Neural progenitor cell (in vitro differentiated cells): ENCODE measurements at places on chromosomes 5 and 9. TPM values are rescaled to one million over a fixed set of nuclear protein-coding genes. Genes with fewer than 3 reads are reported as not detected.

GRCh38 chr5:128965011-128965637 lies at the start of gene SLC27A6:
TSS of gene SLC27A6 (plus strand) at chr5:128965488. CDS start at chr5:128966138, 650 bp downstream.
- DNase-seq = peak; percentile 74
- H3K27me3 ChIP-seq = peaks cover 43% of the 10 kb centered on the region

- no peaks in the 10 kb centered on the region for H3K27me3 ChIP-seq
- H3K4me3 ChIP-seq = no peak overlapping the region
- H3K36me3 ChIP-seq = no peaks in the 10 kb centered on the region
Measured at GRCh38 chr9:75683591-75683990, 206.9 kb upstream of the PCSK5 start.

GRCh38 chr5:80712919-80713318 lies 58.1 kb upstream of the DHFR start:
- no peak overlapping the region for H3K27ac ChIP-seq
- H3K4me1 ChIP-seq = no peaks in the 10 kb centered on the region
- H3K27me3 ChIP-seq = no peaks in the 10 kb centered on the region
- H3K4me3 ChIP-seq = no peak overlapping the region
- DNase-seq = no peak
- no peaks in the 10 kb centered on the region for H3K36me3 ChIP-seq

DNA sequence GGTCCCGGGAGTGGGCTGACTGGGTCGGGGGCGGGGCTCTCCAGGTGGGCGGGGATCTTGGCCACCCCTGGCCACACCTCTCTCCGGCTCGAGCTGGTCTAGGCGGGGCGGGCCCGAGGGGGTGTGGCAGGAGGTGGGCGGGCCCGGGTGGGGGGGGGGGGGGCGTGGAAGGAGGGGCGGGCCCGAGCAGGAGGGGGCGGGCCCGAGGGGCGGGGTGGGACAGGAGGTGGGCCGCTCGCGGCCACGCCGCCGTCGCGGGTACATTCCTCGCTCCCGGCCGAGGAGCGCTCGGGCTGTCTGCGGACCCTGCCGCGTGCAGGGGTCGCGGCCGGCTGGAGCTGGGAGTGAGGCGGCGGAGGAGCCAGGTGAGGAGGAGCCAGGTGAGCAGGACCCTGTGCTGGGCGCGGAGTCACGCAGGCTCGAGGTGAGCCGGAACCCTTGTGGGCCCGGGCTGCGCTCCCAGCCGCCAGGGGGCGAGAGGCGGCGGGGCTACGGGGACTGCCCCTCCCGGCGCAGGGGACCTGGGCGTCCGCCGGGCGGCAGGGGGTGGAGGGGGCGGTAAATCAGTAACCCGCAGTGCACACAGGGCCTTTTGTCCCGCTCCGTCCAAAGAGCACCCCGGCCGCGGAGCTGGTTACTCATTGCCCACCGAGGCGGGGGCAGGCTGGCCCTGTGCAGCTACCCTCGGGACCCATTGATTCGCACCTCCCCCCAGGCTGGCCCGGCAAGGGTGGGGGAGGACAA lies at the start of gene FGFR4:
TSS of gene FGFR4 (plus strand) at position 262 of the 744 bp plus-strand sequence. CDS start 2,688 bp downstream, outside the sequence.
- H3K4me3 ChIP-seq = peak within 1 kb of the TSS; percentile 70
- H3K36me3 ChIP-seq = no peaks in the 10 kb centered on the region
- H3K4me1 ChIP-seq = peaks cover 7% of the 10 kb centered on the region
- DNase-seq = peak; percentile 96
- peaks cover 8% of the 10 kb centered on the region for H3K27me3 ChIP-seq
- H3K27ac ChIP-seq = no peak within 1 kb of the TSS

- no peak for DNase-seq
- no peaks in the 10 kb centered on the region for H3K36me3 ChIP-seq
- no peak overlapping the region for H3K27ac ChIP-seq
Measured at GRCh38 chr5:168390491-168390890, 95.8 kb upstream of the RARS1 start.

GRCh38 chr5:55601204-55601618 lies 66.4 kb upstream of the PLPP1 start:
- peaks cover 30% of the 10 kb centered on the region for H3K4me1 ChIP-seq
- no peak overlapping the region for H3K4me3 ChIP-seq
- DNase-seq = peak; percentile 57
- no peaks in the 10 kb centered on the region for H3K36me3 ChIP-seq
- no peaks in the 10 kb centered on the region for H3K27me3 ChIP-seq
- H3K27ac ChIP-seq = no peak overlapping the region

- H3K27me3 ChIP-seq = no peaks in the 10 kb centered on the region
- peaks cover 41% of the 10 kb centered on the region for H3K4me1 ChIP-seq
- no peak for DNase-seq
- H3K27ac ChIP-seq = no peak overlapping the region
- H3K4me3 ChIP-seq = no peak overlapping the region
Measured at GRCh38 chr5:14235872-14236271, 92.7 kb downstream of the TRIO start.

DNA sequence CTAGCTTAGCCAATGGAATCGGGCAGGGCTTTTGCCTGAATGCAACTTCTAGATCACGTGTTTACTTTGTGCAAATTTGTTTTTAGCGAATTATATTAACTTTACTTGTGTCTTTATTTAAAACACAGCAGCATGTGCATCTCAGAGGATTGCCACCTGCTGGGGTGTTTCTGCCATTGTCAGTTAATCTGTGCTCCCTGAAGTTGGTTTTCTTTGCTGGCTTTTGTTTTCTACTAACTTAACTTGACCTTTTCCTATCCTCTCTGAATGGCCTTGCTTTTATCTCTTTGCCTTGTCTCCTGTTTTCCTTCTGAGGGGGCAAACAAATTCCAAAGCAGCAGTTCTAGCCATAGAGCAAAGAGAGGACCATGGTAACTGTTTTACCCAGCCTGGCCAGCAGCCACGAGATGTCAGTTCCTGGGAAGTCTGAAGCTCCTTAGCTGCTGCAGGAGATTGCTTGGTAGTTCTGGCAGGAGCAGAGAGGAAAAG lies 67.6 kb downstream of the ARHGEF28 start:
- no peak overlapping the region for H3K27ac ChIP-seq
- DNase-seq = peak; percentile 8
- peaks cover 5% of the 10 kb centered on the region for H3K4me1 ChIP-seq
- H3K36me3 ChIP-seq = no peaks in the 10 kb centered on the region
- no peak overlapping the region for H3K4me3 ChIP-seq
- no peaks in the 10 kb centered on the region for H3K27me3 ChIP-seq

- H3K4me3 ChIP-seq = no peak overlapping the region
- peaks cover 24% of the 10 kb centered on the region for H3K27me3 ChIP-seq
- H3K4me1 ChIP-seq = no peaks in the 10 kb centered on the region
- no peaks in the 10 kb centered on the region for H3K36me3 ChIP-seq
- DNase-seq = peak; percentile 65
Measured at GRCh38 chr9:124149992-124150391, 107.8 kb upstream of the NEK6 start.

DNA sequence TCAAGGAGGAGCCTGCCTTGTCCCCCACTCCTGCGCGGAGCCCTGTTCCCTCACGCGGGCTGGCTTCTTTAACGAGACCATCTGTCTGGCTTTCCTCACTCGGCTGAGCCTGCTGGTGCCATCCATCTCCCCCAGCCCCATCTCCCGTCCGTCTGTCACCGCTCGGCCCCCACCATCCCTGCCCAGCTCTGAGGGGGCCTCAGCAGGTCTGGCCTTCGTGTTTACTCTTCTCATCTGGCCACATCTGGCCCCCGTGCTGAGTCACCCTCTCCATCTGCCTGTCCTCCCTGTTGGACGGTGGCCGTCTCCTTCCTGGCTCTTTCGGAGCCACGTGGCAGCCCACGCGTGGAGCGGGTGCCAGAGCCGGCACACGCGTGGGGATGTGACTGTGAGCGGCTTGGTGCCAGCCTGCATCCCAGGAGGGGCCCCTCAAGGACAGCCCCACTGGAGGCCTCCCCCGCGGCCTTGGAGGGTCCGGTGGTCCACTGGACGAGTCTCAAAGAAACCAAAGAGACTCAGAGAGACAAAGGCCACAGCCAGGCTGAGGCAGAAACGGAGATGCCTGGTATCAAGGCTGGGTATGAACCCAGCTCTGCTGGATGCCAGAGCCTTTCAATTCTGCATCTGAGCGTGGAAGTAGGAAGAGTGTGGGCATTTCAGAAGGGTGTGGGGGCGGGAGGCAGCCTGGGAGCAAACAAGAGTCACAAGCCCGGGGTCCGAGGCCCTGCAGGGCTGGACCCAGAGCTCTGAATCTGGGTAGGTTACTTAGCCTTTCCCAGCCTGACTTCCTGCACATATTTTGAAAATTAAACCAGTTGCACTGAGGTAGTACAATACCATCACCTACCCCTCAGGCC lies 76.7 kb upstream of the UNC5A start:
- DNase-seq = no peak
- H3K4me3 ChIP-seq = no peak overlapping the region
- H3K27ac ChIP-seq = no peak overlapping the region
- peaks cover 22% of the 10 kb centered on the region for H3K4me1 ChIP-seq

- no peaks in the 10 kb centered on the region for H3K36me3 ChIP-seq
- no peak for DNase-seq
- H3K27ac ChIP-seq = no peak overlapping the region
- no peak overlapping the region for H3K4me3 ChIP-seq
- peaks cover 17% of the 10 kb centered on the region for H3K4me1 ChIP-seq
- peaks cover 10% of the 10 kb centered on the region for H3K27me3 ChIP-seq
Measured at GRCh38 chr5:136034492-136034891, 5.7 kb downstream of the TGFBI start.

PHYHD1 gene
- 15.2 and 19.0 TPM in 2 replicates for total RNA-seq

IFNA2 gene
- not detected in 2 replicates for total RNA-seq

PCDHGA3 gene
- total RNA-seq = 0.34 and 0.54 TPM in 2 replicates

P4HA2 gene
- 12.4 and 15.9 TPM in 2 replicates for total RNA-seq
